CD4-positive, alpha-beta T cell treated with Interleukin-21 for 1 hour (primary cell): ENCODE measurements at places on chromosomes 4 and X.

GRCh38 chrX:71181558-71181909 is 36.9 kb downstream of the NLGN3 start:
- peak; percentile 72 for DNase-seq

DNA sequence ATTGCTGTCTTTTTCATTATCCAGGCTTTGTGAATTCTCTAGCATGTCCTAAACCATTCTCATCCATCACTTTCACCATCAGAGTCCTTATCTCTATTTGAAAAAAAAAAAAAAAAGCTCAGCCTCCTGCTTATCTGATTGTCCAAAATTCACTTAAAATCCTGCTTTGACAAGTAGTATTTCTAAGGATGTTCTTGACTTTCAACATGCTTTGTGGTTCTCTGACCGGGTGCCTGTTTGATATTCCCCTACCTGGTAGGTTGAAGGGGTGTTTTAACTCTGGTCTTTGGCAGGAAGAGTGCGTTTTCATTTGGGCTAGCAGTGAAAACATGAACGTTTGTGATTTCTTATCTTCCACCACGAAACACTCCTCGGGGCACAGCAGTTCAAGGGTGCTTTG is 17.3 kb upstream of the BBS12 start:
- DNase-seq, result no peak

DNA sequence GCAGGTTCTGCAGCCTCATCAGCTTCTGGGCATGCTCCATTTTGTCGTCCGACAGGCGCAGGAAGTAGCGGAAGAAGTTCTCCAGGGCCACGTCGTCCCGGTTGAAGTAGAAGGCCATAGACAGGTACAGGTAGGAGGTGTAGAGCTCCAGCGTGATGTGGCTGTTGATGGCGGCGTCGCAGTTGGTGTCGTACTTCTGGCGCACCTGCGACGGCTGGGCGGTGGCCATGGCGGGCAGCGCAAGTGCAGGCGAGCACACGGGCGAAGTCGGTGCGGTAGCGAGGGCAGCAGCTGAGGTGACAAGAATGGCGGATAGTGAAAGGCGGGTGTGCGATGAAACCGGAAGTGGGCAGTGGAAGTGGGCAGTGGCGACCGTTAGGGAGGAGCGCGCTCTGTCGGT is at the start of gene FTHL17:
Gene FTHL17, minus strand, starts transcription at position 317 of the 400 bp plus-strand sequence. Its CDS starts 88 bp downstream, at position 229.
- no peak for DNase-seq

GRCh38 chr4:30760551-30760950 is 40.4 kb downstream of the PCDH7 start:
- DNase-seq, result no peak

DNA sequence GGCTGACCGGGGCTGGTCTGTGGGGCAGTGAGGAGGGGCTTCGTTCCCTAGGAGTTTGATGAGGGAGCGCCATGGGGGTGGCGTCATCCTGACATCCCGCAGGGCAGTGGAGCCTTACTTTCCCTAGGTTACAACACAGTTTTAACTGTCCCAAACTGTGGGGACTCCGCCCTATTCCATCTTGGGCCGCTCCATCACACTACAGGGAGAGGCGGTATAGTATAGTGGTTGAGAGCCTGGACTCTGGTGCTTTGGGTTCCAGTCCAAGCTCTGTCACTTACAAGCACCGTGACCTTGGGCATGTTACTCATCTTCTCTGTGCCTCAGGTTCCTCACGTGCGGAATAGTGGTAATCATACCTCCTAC is 44.2 kb downstream of the ZNF185 start:
- DNase-seq, result no peak

DNA sequence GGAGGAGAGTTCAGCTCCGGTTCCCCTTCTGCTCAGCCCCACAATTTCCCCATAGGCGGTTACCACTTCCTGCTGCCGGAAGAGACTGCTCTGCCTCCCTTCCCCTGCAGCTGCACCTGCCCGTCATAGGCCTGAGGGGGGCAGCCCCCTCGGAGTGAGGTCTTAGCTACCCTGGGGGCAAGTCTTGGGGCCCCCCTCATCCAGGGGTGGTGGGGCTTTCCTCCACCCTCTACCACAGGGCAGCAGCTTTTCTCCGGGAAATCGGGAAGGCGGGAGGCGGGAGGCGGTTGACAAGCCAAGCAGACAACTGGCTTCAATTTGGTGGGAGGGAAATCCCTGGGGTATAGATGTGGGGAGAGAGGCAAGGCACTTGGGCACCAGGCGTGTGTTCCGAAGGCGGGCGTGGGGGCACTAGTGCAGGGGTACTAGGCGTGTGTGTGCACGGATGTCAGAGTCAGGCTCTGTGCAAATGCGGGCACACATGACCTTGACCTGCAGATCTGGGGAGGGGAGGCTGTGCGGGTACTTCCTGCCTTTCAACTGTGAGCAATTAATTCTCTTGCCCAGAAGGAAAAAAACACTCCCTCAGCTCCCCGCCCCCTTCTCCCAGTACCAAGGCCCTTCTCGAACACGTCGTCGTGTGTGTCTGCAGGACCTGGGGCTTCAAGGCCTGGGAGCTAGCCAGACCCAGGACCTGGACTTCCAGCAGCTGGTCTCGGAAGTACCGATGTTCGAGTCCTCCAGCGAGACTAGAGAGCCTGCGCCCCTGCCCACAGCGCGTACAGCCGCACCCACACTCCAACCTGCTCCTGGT is 1.0 kb upstream of the ARHGAP4 start:
- DNase-seq, result peak; percentile 84

DNA sequence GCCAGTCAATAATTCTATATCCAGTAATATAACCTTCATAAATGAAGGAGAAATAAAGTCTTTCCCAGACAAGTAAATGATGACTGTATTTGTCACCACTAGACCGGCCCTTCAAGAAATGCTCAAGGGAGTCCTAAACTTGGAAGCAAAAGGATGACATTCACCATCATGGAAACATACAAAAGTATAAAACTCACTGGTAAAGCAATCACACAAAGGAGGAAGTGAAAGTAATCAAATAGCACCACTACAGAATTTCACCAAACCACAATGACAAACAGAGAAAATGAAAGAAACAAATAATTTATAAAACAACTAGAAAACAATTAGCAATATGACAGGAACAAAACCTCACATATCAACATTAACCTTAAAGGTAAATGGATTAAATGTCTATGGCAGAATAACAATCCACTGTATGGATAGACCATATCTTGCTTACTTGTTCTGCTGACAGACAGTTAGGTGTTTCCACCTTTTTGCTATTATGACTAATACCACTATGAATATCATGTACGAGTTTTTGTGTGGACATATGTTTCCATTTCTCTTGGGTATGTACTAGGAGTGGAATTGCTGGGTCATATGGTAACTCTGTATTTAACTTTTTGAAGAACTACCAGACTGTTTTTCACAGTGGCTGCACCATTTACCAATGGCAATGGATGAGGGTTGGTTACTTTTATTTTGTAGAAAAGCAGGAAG is 44.9 kb downstream of the NAT8L start:
- no peak for DNase-seq

- DNase-seq, result no peak
Observed at GRCh38 chr4:55733932-55734331, 85.7 kb upstream of the EXOC1L start.
